ENCODE measurements at places on chromosomes 5 and 9. TPM values are rescaled to one million over a fixed set of nuclear protein-coding genes. Genes with fewer than 3 reads are reported as not detected.

The CCDC183 gene
- 0.41 TPM for polyA plus RNA-seq

The KLF9 gene
- 12.4 TPM for polyA plus RNA-seq

The F2RL2 gene
- 0.04 TPM for polyA plus RNA-seq

The ARID3C gene
- polyA plus RNA-seq, result not detected

The TRAF2 gene
- polyA plus RNA-seq, result 19.6 TPM

The NRARP gene
- 0.37 TPM for polyA plus RNA-seq

DNA sequence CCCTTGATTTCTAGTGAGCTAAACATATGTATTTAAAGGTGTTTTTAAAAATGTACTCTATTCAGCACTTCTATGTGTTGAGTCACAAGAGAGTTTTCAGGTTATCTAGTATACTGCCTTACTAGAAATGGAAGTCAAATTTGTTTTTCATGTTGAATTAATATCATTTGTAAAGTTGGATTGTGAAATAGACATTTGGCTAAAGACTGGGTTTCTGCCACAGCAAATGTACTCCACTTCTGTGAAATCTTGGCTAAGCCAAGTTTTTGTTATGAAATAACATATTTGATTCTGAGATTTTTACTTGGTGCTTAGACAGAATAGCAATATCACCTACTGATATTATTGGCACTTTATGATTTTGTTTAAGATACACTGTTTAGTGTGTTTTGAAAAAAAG, 106.0 kb downstream of the CWC27 start:
- H3K27me3 ChIP-seq, result no peaks in the 10 kb centered on the region
- H3K4me3 ChIP-seq, result no peak overlapping the region
- no peak for DNase-seq
- no peaks in the 10 kb centered on the region for H3K36me3 ChIP-seq
- no peak overlapping the region for H3K27ac ChIP-seq
- H3K4me1 ChIP-seq, result no peaks in the 10 kb centered on the region

DNA sequence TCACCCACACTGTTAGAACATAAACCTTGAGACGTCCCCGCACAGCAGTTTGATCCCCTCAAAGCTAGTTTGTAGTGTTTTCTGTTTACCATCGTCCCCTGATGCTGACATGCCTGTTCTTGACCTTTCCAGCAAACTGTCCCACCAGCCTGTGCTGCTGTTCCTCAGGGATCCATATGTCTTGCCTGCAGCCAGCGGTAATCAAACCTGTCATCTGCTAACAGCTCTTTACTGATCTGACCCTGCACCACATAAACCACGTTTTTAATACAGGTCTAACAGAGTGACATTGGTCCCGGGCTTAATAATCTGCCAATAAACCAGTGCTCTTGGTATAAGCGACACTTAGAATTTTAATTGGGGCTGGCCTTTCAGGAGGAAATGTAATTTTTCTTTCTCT, 34.7 kb downstream of the PPIC start:
- H3K27ac ChIP-seq, result no peak overlapping the region
- H3K4me1 ChIP-seq, result no peaks in the 10 kb centered on the region
- no peaks in the 10 kb centered on the region for H3K27me3 ChIP-seq
- no peak for DNase-seq
- H3K4me3 ChIP-seq, result no peak overlapping the region
- no peaks in the 10 kb centered on the region for H3K36me3 ChIP-seq

- no peak for DNase-seq
- peaks cover 16% of the 10 kb centered on the region for H3K4me1 ChIP-seq
- H3K36me3 ChIP-seq, result no peaks in the 10 kb centered on the region
- H3K27ac ChIP-seq, result no peak overlapping the region
Observed at GRCh38 chr5:17441351-17441750, 56.7 kb upstream of the TAF11L2 start.

DNA sequence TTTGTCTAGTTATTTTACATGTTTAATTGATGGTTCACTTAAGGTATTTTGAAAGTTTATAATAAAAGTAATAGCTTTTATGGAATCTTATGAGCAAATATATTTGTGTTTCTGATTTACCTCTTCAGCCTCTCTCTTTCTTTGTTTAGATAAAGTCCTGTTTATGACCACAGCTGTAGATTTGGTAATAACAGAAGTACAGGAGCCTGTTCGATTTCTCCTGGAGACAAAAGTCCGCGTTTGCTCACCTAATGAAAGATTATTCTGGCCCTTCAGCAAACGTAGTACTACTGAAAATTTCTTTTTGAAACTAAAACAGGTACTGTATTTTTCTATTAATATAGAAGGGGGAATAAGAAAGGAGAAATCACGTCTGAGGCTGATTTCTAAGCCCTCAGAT, 35.0 kb upstream of the GPR21 start:
- H3K27ac ChIP-seq, result no peak overlapping the region
- peaks cover 49% of the 10 kb centered on the region for H3K36me3 ChIP-seq
- H3K4me1 ChIP-seq, result peaks cover 8% of the 10 kb centered on the region
- no peaks in the 10 kb centered on the region for H3K27me3 ChIP-seq

GRCh38 chr9:136679431-136679941, 7.8 kb downstream of the AGPAT2 start:
- H3K4me1 ChIP-seq, result peaks cover 69% of the 10 kb centered on the region
- peaks cover 31% of the 10 kb centered on the region for H3K36me3 ChIP-seq
- H3K4me3 ChIP-seq, result no peak overlapping the region
- H3K27me3 ChIP-seq, result no peaks in the 10 kb centered on the region
- no peak for DNase-seq

GRCh38 chr9:101235105-101235866, 149.5 kb downstream of the BAAT start:
- no peaks in the 10 kb centered on the region for H3K4me1 ChIP-seq
- DNase-seq, result no peak
- H3K36me3 ChIP-seq, result no peaks in the 10 kb centered on the region

- no peak overlapping the region for H3K4me3 ChIP-seq
- peak overlapping the region; percentile 62 for H3K27ac ChIP-seq
- peaks cover 38% of the 10 kb centered on the region for H3K4me1 ChIP-seq
Observed at GRCh38 chr9:121656941-121657470, 5.6 kb downstream of the DAB2IP start.

DNA sequence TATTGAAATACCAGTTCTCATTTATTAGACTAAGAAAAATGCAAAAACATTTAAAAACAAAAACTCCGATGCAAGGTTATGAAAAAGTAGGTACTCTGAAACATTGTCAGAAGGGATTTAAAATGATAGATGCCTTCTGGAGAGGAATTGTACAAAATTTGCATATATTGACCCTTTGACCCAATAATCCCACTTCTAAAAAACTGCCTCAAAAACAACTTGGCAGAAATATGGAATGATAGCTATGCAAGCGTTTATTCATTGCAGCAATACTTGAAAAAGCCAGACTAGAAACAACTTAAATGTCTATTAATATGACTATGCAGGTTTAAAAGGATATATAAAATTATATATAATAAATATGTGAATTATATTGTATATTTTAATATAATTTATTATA, 118.4 kb downstream of the PLK2 start:
- no peak for DNase-seq
- no peak overlapping the region for H3K27ac ChIP-seq
- no peaks in the 10 kb centered on the region for H3K27me3 ChIP-seq
- no peaks in the 10 kb centered on the region for H3K4me1 ChIP-seq

GRCh38 chr5:34680896-34681295, 24.8 kb downstream of the RAI14 start:
- peaks cover 14% of the 10 kb centered on the region for H3K4me1 ChIP-seq
- no peaks in the 10 kb centered on the region for H3K27me3 ChIP-seq
- H3K4me3 ChIP-seq, result no peak overlapping the region
- no peak overlapping the region for H3K27ac ChIP-seq
- DNase-seq, result no peak
- no peaks in the 10 kb centered on the region for H3K36me3 ChIP-seq

GRCh38 chr9:87073692-87074091, 126.4 kb upstream of the GAS1 start:
- no peaks in the 10 kb centered on the region for H3K4me1 ChIP-seq
- H3K36me3 ChIP-seq, result no peaks in the 10 kb centered on the region
- no peak for DNase-seq
- no peak overlapping the region for H3K27ac ChIP-seq
- no peaks in the 10 kb centered on the region for H3K27me3 ChIP-seq
- H3K4me3 ChIP-seq, result no peak overlapping the region

- peaks cover 3% of the 10 kb centered on the region for H3K4me1 ChIP-seq
- no peak overlapping the region for H3K4me3 ChIP-seq
- no peak for DNase-seq
- no peaks in the 10 kb centered on the region for H3K36me3 ChIP-seq
- no peaks in the 10 kb centered on the region for H3K27me3 ChIP-seq
- H3K27ac ChIP-seq, result no peak overlapping the region
Observed at GRCh38 chr5:14790220-14790619, 81.4 kb downstream of the ANKH start.

- H3K27ac ChIP-seq, result peak overlapping the region; percentile 90
- DNase-seq, result no peak
- peak overlapping the region; percentile 86 for H3K4me3 ChIP-seq
- H3K36me3 ChIP-seq, result peaks cover 64% of the 10 kb centered on the region
- no peaks in the 10 kb centered on the region for H3K27me3 ChIP-seq
Observed at GRCh38 chr9:133355881-133356357, 368 bp downstream of the SURF1 start.

GRCh38 chr5:119966028-119966427, 336.7 kb downstream of the FAM170A start:
- no peak overlapping the region for H3K4me3 ChIP-seq
- no peak for DNase-seq
- H3K27me3 ChIP-seq, result no peaks in the 10 kb centered on the region
- H3K36me3 ChIP-seq, result no peaks in the 10 kb centered on the region
- no peak overlapping the region for H3K27ac ChIP-seq

DNA sequence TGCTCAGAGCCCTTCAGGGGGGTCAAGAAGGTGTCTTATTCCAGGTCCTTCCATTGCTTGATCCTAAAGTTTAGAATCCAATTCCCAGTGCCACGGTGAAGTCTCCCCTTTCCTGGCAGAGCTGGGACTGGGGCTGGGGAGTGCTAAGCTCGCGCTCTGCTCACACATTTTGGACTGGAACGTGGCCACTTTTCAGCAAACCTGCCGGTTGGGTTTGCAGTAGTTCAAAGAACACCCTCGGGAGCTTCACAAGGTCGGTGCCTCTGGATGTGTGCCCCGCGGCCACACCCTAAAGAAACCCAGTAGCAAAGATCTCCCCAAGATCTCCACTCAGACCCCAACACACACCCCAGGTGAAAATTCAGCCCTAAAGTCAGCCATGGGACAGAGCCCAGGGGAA, at the start of gene C9orf152:
TSS of gene C9orf152 (minus strand) at position 129 of the 400 bp plus-strand sequence. CDS start 580 bp downstream, outside the sequence.
- no peaks in the 10 kb centered on the region for H3K36me3 ChIP-seq
- no peaks in the 10 kb centered on the region for H3K27me3 ChIP-seq
- DNase-seq, result no peak
- H3K27ac ChIP-seq, result no peak within 1 kb of the TSS
- no peak within 1 kb of the TSS for H3K4me3 ChIP-seq

Data from spleen (tissue), 13 donors.